ENCODE measurements at places on chromosomes 6 and 20. TPM values are rescaled to one million over a fixed set of nuclear protein-coding genes. Genes with fewer than 3 reads are reported as not detected.
A peak's percentile ranks its signal among the peaks of the same experiment; 100 is the strongest.

GRCh38 chr20:22723659-22724058, 139.3 kb upstream of the FOXA2 start:
- DNase-seq = no peak

TMEM244 gene
- total RNA-seq = not detected

FAM209B gene
- total RNA-seq = 0.92 TPM

TEAD3 gene
- total RNA-seq = 27.0 TPM

DNA sequence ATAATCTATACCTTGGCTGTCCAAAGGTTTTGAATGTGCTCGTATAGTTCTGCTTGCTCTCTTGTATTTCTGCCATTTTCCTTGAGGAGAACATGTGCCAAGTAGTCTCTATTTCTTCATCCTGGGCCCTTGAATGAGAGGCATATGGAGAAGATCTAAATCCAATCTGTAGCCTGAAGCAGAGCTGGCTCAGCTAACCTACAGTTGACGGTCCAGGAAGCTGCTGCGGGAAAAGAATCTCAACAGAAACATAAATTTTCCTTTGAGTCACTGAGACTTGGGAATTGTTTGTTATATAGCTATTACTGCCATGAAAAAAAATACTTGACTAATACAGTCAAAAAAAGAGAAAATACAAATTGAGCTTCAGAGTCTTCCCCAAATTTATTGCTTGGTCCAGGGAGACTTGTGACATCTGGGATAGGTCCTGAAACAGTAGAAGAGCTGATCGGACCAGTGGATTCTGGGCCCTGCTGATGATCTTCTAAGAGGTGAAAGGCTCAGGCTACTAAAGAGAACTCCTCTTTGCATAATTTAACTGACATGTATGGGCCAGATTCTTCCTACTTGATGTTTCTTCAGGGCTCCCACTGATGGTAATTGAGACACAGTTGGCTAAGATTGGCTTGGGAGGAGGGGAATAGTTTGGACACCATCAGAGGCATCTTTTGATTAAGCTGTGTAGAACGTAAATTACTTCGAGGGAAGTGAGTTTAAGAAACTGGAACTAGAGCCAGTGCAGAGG, 29.9 kb upstream of the PLCB4 start:
- no peak for DNase-seq

DNA sequence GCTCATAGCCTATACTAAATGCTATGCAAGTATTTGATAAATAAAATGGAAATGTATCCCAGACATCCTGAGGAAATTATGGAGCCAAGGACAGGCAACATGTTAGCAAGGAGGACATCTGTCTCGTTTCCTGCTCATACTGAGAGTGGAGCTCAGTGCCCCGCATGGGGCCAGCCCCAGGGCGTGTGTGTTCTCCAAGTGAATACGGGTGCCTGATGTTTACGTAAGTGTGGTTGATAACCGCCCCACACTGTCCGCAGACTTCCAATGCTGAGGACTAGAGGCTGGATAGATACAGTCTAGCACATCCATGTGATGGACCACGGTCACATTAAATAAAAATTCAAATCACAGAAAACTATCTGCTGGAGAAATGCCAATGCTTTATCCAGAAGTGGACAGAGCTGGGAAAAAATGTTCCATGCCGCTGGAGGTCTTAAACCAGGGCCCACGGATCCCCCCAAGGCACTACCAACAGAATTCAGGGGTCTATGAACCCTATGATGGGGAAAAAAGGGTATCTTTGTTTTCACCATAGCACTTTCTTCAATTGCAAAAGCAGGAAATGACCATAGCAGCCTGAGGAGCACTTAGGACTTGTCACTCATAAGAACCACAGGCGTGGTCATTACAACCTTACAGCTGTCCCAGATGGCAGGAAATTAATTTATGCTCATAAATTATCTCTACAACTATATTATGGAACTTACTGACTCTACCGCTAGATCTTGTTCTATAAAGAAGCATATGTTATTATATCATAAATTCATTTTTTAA, 24.9 kb downstream of the TGM2 start:
- no peak for DNase-seq

DNA sequence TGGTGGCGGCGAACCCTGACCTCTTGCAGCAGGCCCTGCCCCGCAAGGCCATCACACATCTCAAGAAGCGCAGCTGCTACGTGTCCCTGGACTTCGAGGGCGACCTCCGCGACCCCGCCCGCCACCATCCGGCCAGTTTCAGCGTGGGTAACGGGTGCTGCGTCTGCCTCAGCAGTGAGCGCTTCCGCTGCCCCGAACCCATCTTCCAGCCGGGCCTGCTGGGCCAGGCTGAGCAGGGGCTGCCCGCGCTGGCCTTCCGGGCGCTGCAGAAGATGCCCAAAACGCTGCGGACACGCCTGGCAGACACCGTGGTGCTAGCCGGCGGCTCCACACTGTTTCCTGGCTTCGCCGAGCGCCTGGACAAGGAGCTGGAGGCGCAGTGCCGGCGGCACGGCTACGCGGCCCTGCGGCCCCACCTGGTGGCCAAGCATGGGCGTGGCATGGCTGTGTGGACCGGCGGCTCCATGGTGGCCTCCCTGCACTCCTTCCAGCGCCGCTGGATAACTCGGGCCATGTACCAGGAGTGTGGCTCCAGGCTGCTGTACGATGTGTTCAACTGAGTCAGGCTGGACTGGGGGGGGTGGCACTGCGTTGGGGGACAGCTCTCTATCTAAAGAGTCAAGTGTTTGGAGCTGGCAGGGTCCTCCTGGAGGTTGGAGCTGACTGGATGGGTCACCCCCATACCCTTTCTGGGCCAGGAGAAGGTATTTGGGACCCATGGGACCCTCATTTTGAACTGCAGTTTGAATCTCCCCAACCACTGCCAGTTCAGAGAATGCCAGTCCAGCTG, 1.1 kb downstream of the ACTL10 start:
- DNase-seq = peak; percentile 89

DNA sequence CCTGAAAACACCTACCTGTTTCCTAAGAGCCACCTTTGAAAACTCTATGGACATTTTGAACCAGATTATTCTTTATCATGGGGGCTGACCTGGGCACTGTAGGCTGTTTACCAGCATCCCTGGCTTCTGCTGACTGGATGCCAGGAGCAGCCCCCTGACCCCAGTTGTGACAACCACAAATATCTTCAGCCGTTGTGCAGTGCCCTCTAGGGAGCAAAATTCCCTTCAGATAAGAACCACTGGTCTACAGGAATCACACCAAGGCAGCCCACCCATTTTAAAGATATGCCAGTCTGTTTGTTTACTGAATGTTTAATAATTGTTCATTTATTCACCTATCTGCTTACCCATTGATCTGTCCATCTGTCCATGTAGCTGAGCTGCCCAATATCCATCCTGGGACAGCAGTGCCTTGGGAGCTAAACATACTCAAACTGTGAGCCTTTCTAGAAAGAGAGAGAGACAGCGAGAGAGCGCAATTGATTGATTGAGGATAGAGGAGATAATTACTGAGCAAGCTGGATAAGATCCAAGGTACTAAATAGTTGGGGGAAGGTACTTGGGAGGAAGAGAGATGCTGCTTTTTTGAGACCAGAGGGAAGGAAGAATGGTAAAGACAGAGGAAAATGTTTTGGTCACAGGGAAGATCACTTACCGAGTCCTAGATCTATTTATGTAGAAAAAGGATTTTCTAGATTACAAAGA, 276.8 kb downstream of the NRN1 start:
- DNase-seq = no peak

- DNase-seq = no peak
These were observed 13.4 kb downstream of the FOXC1 start for GRCh38 chr6:1622851-1623768.

GRCh38 chr6:22764496-22764895, 195.1 kb downstream of the HDGFL1 start:
- DNase-seq = no peak

DNA sequence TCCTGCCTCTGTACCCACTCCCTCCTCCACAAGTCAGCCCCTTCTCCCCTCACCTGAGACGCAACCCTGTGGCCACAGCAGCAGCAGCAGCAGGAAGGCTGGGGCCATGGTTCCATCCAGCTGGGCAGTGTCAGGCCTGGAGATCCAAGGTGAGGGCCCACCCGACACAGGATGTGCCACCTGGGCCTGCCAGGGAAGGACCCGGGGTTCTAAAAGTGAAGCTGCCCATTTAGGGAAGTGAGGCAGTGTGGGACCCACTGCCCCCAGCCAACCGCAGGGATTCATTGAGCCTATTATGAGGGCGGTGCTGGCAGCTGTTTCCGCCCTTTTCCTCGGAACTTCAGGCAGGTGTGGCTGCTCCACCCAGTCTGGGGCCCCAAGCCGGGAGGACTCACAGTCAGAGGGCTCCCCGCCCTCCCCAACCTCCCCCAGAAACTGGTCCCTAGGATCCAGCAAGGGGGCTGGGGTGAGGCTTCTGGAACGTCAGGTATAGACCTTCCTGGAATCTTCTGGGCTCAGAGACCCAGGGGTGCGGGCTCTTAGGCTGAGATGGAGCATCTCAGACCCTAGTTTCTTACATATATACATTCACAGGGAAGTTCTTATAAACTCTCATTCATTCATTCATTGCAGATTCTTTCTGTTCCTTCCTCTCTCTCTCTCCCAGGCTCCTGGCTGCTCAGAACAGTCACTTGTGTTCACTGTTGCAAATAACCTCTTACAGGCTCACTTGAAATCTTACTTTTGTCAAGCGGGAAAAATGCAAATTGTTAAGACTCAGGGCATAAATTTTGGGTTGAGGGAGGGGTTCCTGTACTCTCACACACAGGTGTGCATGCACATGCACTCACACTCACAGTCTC, at the start of gene TREML2:
TREML2 (minus strand) TSS at position 249 of the 863 bp plus-strand sequence; CDS start at position 108, 141 bp downstream.
- no peak for DNase-seq

- peak; percentile 80 for DNase-seq
These were observed 26.6 kb downstream of the NSFL1C start for GRCh38 chr20:1440024-1440423.

DNA sequence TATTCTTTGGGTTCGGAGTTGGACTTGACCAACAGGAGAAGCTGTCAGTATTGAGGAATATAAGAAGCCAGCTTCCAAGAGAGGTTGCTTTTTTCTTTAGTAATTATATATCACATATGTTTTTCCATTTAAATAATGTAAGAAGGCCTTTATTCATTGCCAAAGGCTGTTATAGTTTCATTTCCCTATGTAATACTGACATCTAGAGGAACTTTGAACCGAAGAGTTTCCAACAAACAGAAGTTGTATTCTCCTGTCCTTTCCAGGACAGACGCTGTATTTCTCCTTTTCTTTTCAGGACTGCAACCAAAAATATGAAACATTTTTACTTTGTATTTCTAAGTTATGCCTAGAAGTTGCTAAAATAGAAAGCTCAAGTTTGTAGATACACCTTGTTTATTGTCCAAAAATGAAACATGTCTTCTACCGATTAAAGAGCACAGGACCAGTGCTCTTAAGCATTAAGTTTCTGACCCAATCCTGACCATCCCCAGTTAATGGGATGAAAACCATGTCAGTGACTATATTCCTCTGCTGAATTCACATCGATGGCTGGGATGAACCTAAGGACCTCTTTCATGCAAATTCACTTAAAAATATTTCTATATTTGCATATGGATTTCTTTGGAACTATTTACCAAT, 55.1 kb downstream of the MYLK4 start:
- DNase-seq = no peak

DNA sequence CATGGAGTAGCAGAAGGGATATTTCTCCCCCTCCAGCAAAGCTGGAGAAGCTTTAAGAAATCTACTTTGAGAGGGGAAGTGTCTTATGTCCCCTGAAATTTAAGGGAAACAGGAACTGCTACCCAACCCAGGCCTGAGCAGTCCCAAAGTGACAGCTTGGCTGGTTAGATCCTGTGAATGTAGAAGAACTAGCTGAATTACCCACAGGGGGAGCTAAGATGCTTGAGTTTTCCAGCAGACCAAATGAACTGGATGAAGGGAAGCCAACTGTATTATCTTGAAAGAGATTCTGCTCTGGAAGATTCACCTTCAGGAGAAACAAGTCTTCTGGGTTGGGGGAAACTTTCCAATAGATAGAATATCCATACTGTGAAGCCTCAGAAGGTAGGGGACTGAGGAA, 303.3 kb upstream of the MMS22L start:
- no peak for DNase-seq

DNA sequence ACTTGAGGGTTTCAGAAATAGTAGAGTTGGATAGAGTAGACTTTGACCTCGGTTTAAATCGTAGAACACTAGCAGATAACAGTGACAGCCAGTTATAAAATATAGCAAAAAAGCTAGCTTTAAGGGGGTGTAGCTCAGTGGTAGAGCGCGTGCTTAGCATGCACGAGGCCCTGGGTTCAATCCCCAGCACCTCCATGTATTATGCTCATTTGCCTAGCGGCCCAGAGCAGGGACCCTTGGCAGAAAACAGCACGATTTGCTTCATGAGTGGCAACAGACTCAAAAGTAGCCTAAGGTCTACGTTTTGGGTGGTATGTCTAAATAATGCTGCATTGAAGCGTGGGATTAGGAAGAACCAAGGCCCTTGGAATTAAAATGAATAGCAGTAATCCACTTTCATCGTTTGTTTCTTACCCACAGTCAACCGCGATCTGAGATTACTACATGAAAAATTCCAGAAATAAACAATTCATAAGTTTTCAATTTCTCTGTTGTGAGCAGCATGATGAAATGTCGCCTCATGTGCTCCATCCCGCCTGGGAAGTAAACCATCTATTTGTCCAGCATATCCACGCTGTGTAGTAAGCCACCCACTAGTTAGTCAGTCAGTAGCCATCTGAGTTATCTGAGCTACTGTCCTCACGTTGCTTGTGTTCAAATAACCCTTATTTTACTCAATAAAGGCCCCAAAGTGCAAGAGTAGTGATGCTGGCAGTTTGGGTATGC, 184.9 kb downstream of the GPX5 start:
- peak; percentile 76 for DNase-seq

DNA sequence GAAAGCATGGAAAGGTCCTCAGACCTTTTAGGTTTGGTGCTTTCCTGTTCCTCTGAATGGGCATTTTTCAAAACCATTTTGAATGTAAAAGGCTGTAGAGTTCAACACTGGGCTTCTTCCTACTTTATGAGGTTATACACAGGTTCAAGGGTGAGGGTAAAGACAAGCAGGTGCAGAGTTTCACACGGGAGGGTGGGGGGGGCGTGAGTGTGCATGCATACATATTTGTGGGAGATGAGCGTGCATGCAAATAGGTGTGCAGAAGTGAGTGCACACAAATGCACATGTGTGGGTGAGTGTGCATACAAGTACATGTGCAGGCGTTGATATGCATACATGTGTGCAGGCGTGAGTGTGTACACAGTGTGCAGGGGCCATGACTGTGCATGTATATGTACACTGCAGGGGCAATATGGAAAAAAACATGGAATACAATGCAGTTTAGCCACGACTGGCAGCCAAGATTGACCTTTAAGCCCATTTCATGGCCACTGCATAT, 183.1 kb downstream of the GMPR start:
- no peak for DNase-seq

- DNase-seq = no peak
These were observed 1040.2 kb downstream of the HACE1 start for GRCh38 chr6:103819509-103819908.

DNA sequence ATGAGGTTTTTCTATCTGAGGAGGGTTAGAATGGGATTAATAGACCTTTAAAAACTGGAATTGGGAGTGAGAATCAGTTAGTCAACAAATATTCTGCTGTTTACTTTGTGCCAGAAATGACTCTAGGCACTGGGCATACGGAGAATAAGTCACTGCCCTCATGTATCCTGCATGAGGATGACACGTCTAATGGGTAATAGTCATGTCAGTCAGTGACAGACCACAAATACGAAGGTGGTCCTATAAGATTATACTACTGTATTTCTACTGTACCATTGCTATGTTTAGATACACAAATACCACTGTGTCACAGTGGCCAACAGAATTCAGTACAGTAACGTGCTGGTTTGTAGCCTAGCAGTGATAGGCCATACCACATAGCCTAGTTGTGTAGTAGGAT, 30.7 kb downstream of the ZFAND3 start:
- DNase-seq = no peak

AGER gene
- 14.3 TPM for total RNA-seq

GRCh38 chr20:63116412-63117106, 99.4 kb downstream of the YTHDF1 start:
- peak; percentile 67 for DNase-seq

PAX1 gene
- total RNA-seq = not detected

All from H9 (cell line).